Dermis blood vessel endothelial cell (primary cell): ENCODE measurements at places on chromosomes 11 and 22. TPM values are rescaled to one million over a fixed set of nuclear protein-coding genes. Genes with fewer than 3 reads are reported as not detected.

NLRP6 gene
- total RNA-seq, result not detected in 2 replicates

MDK gene
- 46.1 and 59.6 TPM in 2 replicates for total RNA-seq

TCF20 gene
- 25.7 and 29.0 TPM in 2 replicates for total RNA-seq

MAPK12 gene
- total RNA-seq, result 73.4 and 118 TPM in 2 replicates

CRYBB2 gene
- not detected in 2 replicates for total RNA-seq

NLRP14 gene
- not detected in 2 replicates for total RNA-seq

DLG2 gene
- 0.17 and 0.51 TPM in 2 replicates for total RNA-seq

GAS2L1 gene
- total RNA-seq, result 24.7 and 44.4 TPM in 2 replicates

GRCh38 chr11:117616979-117617378, 180.0 kb downstream of the DSCAML1 start:
- DNase-seq, result no peak

DNA sequence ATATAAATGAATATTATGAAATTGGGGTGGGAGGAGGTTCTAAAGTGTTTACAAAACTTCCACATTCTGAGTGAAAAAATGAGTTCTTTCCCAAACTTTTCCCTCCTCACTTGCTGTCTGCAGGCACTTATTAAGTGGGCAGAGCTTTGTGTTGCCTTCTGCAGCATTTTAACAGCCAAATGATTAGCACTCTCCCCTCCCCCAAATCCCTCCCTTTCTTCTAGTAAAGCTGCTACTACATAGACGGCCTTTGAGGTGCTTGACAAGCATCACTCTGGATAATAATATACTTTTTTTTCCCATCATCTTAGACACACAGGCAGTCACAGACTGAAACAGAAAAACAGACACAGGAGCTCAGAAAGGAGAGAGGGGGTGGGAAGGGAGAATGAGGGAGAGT, 493.5 kb downstream of the DLG2 start:
- DNase-seq, result no peak

- no peak for DNase-seq
Observed at GRCh38 chr11:63553759-63554158, 9.4 kb downstream of the PLAAT2 start.

- no peak for DNase-seq
Observed at GRCh38 chr11:11108026-11108425, 245.0 kb downstream of the CSNK2A3 start.

- no peak for DNase-seq
Observed at GRCh38 chr11:108501396-108501795, 3.2 kb upstream of the POGLUT3 start.

DNA sequence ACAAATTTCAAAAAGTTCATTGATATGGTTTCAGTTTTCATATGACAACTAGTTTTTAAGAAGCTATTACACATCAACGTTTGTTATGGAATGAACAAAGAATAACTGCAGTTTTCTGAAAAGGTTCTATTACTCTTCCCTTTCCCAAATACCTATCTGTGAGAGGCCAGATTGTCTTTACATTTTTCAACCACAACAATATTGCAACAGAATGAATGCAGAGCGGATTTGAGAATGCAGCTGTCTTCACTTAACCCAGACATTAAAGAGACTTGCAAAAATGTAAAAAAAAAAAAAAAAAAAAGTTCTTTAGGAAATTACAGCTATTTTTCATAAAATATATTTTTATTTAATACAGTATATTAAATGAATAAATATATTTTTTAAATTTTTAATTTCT, 250.8 kb downstream of the DDX10 start:
- DNase-seq, result no peak

GRCh38 chr11:100925935-100926334, 203.7 kb downstream of the PGR start:
- DNase-seq, result peak; percentile 37

- no peak for DNase-seq
Observed at GRCh38 chr11:110599207-110599606, 113.0 kb downstream of the ARHGAP20 start.

DNA sequence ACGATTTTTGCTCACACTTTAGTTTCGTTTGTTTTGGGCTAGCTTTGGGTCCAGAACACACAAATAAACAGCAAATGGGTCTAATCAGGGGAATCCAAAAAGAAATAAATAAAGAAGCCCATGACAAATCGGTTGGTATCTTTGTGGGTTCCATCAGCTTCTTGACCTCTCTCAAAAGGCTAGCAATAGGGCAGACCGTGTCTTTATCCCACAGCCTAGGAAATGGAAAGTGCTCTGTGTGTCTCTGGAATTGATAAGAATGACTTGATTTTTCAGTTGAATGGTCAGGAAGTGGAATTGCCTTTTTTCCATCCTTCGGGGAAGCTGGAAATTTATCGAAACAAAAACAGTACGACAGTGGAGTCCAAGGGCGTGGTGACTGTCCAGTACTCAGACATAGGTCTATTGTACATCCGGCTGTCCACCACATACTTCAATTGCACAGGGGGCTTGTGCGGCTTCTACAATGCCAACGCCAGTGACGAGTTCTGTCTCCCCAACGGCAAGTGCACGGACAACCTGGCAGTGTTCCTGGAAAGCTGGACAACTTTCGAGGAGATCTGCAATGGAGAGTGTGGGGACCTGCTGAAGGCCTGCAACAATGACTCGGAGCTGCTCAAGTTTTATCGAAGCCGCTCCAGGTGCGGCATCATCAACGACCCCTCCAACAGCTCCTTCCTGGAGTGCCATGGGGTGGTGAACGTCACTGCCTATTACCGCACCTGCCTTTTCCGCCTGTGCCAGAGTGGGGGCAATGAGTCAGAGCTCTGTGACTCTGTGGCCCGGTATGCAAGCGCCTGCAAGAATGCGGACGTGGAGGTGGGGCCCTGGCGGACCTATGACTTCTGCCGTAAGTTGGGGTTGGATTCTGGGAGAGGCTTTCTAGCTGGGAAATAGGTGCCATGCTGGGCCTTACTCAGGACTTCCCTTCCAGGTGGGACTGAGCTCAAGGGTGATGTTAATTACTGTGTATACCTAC, 28.6 kb downstream of the TECTA start:
- DNase-seq, result no peak

DNA sequence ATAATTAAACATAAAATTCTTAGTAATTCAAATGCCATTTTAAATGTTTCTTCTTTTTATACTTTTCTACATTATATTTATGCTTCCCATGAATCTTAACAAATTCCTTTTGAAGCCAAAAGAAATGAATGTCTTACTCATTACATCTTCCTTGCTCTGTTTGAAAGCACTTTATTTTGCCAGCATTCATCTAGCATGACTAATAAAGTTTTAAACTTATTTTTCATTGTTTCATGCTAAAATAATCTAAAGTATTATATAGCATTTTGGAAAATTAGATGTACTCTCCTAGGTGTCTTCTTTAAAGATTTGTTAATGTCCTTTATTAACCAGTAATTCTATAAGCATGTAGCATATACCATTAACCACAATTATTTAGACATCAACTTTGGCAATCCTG, 9.7 kb upstream of the PIWIL4 start:
- DNase-seq, result no peak

DNA sequence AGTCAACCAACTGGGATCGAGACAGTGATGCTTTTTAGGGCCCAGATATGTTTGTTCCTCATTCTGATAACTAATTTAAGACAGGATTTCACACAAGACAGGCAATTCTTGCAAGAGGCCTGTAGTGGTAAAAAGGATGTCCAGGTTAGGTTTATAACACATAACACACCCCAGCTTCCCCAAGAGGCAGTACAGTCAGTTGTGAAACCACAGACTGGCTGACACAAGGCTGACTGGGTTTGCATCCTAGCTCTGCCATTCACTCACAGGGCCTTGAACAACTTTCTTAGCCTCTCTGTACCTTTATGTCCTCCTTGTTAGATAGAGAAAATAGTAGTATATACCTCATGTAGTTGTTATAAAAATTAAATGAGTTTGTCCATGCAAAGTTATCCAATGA, 55.0 kb upstream of the PTH start:
- DNase-seq, result no peak

DNA sequence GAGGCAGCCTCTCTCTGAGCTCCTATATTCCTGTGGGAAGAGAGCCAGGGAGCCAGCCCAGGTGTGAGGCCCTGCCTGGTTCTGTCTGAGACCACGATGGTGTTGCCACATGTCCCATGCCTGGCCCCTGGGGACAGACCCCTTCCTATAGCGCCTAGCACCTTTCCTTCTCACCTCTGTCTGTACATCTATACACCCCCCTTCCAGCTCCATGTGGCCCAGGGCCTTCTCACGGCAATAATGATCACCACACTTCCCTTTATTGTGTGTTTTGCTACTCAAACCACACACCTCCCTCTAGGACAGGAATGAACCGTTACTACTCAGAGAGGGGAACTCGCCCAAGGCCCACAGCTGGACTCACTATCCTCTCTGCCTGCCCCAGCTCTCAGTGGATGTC, 12.8 kb downstream of the CD82 start:
- DNase-seq, result no peak

DNA sequence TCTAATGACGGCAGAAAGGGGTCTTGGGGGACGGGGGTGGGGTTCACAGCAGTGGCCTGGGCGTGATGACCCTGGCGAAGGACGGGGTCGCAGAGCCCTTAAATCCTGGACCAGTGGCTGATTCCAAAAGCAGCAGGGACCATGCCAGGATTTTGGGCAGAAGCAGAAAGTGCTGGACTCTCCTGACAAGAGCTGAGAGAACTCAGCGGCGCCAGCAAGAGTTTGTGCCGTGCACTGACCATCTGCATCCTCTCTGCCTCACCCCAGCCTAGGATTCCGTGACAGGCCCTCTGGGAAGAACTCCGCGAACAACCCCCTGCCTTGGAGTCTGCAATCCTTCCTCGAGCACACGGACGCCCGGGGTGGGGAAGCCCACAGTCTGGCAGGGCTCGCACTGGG, 644 bp upstream of the NDUFV1 start:
- DNase-seq, result peak; percentile 38

- DNase-seq, result no peak
Observed at GRCh38 chr22:32334660-32335365, 22.9 kb upstream of the RFPL3 start.

- no peak for DNase-seq
Observed at GRCh38 chr11:115054570-115055538, 376.5 kb downstream of the NXPE2 start.

GRCh38 chr11:96265220-96265737, 77.7 kb downstream of the MAML2 start:
- no peak for DNase-seq

DNA sequence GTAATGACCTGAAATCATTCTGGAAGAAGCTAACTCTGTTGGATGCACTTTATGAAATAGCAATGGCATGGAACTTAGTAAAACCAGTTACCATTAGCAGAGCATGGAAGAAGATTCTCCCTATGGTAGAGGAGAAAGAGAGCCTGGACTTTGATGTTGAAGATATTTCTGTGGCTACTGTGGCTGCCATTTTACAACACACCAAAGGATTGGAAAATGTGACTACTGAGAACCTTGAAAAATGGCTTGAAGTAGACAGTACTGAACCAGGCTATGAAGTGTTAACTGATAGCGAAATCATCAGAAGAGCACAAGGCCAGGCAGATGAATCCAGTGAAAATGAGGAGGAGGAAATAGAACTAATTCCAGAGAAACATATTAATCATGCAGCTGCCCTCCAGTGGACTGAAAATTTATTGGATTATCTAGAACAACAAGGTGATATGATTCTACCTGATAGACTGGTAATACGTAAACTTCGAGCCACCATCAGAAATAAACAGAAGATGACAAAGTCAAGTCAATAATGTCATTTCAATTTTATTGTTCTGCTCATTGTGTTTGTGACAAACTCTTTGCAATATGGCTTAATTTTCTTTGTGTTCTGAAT, 2.0 kb downstream of the JRKL start:
- DNase-seq, result peak; percentile 7

- no peak for DNase-seq
Observed at GRCh38 chr11:115316696-115317095, 187.5 kb downstream of the CADM1 start.

- DNase-seq, result no peak
Observed at GRCh38 chr11:132541794-132542193, 990.5 kb downstream of the OPCML start.

DNA sequence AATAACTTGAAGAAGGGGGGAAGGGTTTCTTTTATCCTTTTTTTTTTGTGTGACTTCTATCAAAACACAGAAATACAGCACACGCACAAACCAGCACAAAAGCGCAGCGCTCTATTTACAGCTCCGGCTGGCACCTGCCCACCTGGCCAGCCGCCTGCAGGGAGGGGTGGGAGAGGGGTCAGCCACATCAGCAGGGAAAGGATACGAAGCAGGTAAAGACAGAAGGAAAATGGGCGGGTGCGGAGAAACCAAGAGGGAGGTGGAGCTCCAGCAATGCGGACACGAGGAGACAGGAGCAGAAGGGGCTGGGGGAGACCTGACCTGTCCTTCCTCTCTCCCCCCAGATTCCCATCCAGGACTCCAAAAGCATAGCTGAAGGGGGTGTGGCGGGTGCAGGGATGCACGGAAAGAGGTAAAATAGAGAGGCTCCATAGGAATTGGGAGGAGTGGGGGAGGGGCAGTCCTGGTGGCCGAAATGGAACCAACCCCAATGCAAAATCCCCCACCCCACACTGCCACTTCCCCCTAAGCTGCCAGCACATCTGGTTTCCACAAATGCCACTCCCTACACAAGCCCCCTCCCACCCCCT, 14.1 kb downstream of the CXCR5 start:
- DNase-seq, result no peak

DNA sequence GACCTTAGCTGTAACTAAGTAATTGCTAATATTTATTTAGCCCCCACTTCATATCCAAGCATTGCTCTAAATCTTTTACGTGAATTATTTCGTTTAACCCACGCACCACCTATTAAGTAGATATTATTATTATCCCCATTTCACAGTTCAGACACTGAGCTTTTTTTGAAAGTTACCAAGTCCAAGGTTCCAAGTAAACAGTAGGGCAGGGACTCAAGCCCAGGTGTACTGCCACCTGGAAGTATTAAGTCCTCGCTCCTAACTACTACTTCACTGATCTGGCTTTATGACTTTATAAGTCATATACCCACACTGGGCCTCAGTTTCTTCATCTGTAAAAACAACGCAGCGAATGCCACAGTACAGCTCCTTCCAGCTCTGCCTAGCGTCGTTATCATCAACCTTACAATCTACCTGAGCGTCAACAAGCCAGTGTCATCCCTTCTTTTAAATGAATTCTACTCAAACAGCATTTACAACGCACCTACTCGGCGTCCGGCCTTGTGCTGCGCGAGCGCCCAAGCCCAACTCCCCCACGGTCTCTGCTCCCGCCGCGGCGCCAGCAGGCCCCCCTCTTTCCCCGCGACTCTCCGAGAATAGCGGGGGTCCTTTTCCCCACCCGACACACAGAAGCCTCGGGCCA, 624 bp downstream of the TMEM41B start:
- peak; percentile 53 for DNase-seq

DNA sequence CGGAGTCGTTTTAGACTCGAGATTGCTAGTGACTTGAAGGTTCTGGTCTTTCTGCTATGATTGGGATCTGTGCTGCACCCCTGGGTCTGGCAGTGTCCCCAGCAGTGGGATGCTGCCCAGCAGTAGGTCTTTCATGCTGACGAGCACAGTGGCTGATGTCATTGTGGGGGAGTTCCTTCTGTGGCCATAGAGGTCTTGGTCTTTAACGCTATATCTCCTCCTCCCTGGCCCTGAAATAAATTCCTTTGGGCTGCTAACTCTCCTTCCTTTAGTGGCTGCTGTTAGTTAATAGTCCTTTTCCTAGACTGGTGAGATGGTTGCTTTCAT, 136.3 kb downstream of the TEAD1 start:
- no peak for DNase-seq
